BE2C (cell line): ENCODE measurements at places on chromosomes 4 and X.

DNA sequence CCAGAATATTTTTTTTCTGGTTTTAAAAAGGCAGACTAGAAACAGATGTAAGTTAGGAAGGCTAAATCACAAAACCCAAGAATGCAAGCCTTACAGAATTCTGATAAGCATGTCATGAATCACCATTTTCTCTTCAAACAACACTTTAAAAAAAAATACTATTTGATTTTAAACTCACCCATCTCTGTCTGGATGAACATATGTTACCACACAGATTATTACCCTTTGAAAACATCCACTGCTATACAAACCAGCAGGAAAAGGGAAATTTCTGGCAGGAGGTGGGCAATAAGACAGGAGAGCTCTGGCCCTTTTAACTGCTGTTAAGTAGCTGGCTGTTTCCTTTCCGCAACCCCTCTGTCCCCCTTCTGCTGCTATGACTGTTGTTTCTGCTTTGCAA is 317.7 kb upstream of the NOCT start:
- DNase-seq = no peak

- no peak for DNase-seq
These were observed 30.4 kb upstream of the HPGDS start for GRCh38 chr4:94372991-94373390.

- no peak for DNase-seq
These were observed 53.8 kb downstream of the SPRY1 start for GRCh38 chr4:123450393-123450792.

GRCh38 chr4:125992891-125993290 is 678.1 kb downstream of the FAT4 start:
- no peak for DNase-seq

GRCh38 chr4:84568496-84568895 is 14.4 kb upstream of the CDS1 start:
- DNase-seq = no peak

DNA sequence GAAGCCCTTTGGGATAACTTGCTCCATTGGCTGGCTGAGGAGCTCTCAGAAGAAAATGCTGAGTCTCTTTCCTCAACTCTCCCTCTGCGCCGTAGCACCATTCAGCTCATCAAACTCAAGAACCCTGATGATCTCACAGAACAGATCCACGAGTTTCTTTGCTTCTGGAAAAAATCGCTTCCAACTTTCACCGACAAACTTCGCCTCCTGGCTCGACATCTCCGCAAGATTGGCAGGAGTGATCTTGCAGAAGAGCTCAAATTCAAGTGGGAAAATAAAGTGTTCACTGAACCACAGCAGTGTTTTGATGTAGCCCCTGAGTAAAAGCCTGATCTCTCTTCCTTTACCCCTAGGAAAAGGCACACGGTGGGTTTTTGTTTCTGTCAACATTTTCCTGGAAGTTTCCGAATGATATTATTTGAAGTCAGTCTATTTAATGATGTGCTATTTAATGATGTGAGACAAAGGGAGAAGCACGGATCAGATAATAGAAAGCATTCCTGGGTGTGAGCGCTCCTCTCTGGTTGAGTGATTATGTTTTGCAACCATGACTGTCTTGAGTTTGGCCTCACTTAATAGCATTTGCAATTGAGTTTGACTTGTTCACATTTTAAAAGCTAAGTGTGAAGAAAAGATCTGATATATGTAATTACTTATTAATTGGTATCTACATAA is 62.2 kb downstream of the DTHD1 start:
- DNase-seq = no peak

DNA sequence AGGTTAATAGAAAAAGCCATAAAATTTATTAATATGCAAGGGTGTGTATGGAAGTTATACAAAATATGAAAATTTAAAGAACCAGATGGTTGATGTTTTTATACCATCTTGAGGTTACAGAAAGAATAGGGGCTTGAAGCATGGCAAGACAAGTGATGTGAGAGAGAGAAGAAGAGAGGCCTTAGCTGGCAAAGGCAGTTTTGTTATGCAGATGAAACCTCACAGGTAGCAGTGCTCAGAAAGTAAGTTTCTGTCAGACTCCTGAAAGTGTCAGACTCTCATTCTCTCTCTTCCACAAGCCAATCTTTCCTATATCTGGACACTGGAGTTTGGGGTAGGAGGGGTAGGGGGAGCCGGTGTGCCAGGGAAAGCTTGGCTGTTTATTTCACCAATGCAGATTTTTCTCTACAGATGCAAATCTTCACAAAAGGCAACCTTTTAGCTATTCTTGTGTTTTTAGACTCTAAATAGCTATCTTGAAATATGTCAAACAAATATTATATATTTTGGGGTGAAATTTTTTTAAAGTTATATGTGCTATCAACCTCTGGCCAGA is 124.5 kb downstream of the CFAP299 start:
- DNase-seq = no peak

DNA sequence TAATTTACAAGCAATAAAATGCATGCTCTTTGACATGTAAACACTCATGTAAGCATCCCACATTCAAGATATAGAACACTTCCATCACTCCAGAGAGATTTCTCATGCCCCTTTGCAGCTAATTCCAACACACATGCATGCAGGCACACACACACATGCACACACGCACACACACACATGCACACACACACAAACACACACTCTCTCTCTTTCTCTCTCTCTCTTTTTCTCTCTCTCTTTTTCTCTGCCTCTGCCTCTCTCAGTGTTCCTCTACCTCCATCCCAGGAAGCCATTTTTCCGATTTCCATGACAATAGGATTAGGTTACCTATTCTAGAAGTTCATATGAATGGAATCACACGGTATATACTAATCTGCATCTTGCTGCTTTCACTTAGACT is 11.9 kb upstream of the SOD3 start:
- no peak for DNase-seq

- DNase-seq = no peak
These were observed 332.9 kb downstream of the PPP3CA start for GRCh38 chr4:101014417-101014816.

DNA sequence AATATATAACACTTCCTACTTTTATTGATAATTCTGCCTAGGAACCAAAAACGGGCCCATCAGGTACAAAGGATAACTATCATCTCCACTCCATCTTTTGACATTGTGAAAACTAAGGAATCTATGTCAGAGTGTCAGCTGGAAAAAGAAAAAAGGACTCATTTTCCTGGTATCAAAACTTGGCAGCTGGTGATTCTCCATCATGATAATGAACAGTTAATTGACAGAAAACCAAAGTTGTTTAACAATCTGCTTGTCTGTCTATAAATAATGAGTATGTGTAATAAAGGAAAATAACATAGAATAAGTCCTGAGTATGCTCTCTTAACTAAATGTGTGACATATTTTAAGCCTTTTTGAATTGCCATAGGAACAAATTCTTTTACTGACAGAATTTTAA is 31.4 kb downstream of the CXorf58 start:
- no peak for DNase-seq
